Activated CD8-positive, alpha-beta memory T cell treated with anti-CD3 and anti-CD28 coated beads, Interleukin-2, amount 10 ng/mL, durations not matched to agents 7 days and 5 days (primary cell): ENCODE measurements at places on chromosomes 3 and 15. TPM values are rescaled to one million over a fixed set of nuclear protein-coding genes. Genes with fewer than 3 reads are reported as not detected.
A peak's percentile ranks its signal among the peaks of the same experiment; 100 is the strongest.

DNA sequence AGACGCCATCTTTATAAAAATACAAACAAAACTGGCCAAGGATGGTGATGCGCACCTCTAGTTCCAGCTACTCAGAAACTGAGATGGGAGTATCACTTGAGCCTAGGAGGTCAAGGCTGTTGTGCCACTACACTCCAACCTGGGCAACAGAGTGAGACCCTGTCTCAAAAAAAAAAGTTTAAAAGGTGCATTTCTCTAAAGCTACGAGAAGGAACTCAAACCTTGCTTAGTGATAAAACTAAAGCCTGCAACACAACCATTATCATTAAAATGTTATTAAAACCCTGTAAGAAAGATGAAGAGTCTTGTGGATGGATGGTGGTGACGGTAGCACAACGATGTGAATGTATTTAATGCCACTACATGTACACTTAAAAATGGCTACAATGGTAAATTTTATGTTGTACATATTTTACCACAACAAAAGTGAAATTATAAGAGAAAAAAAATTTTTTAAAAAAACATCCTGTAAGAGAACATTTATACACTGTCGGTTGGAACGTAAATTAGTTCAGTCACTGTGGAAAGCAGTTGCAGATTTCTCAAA is 3.1 kb downstream of the PLD1 start:
- peaks cover 2% of the 10 kb centered on the region for H3K36me3 ChIP-seq
- H3K4me1 ChIP-seq = peaks cover 17% of the 10 kb centered on the region
- H3K27ac ChIP-seq = no peak overlapping the region
- H3K4me3 ChIP-seq = no peak overlapping the region

- H3K27me3 ChIP-seq = no peaks in the 10 kb centered on the region
- no peaks in the 10 kb centered on the region for H3K36me3 ChIP-seq
Observed at GRCh38 chr15:31262143-31262530, 64.5 kb upstream of the KLF13 start.

- peaks cover 27% of the 10 kb centered on the region for H3K36me3 ChIP-seq
- H3K27ac ChIP-seq = no peak overlapping the region
- H3K4me1 ChIP-seq = peaks cover 19% of the 10 kb centered on the region
Observed at GRCh38 chr3:136604961-136605360, 147.2 kb downstream of the STAG1 start.

DNA sequence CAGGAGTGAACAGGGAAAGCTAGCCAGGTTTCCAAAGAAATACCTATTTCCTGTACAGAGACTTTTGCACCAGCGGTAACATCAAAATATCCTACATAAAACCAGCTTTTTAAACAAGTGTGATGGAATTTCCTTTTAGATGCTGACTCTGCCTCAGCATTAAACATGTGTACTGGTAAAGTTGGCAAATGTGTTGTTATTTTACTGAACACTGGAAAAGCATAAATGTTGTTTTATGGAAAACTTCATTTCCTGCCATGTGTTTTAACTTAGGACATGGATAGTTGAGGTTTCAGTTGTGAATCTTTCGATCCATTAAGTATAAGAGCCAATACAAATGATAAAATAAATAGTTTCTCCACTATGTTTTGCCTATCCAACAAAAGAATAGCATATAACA is 15.7 kb downstream of the OXNAD1 start:
- no peaks in the 10 kb centered on the region for H3K27me3 ChIP-seq
- H3K27ac ChIP-seq = no peak overlapping the region
- peaks cover 40% of the 10 kb centered on the region for H3K36me3 ChIP-seq

DNA sequence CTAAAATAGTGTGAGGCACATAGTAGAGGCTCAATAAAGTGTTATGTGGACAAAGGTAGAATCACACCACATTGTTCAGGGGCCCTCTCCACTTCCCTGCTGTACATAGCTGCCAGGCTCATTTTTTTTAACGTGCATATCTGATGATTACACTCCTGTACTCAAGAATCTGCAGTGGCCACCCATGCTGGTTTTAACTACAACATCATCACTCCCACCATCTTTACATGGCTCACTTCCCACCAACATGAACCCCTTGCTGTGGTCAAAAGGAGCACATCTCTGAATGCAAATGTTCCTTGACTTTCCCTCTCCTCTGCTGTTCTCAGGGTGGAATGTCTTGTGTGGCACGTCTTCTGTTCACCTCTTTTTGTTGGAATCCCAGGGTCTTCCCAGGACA is 76.7 kb downstream of the FEM1B start:
- no peak overlapping the region for H3K27ac ChIP-seq
- H3K4me3 ChIP-seq = no peak overlapping the region
- no peak for DNase-seq
- no peaks in the 10 kb centered on the region for H3K27me3 ChIP-seq
- no peaks in the 10 kb centered on the region for H3K36me3 ChIP-seq
- H3K4me1 ChIP-seq = peaks cover 14% of the 10 kb centered on the region

DNA sequence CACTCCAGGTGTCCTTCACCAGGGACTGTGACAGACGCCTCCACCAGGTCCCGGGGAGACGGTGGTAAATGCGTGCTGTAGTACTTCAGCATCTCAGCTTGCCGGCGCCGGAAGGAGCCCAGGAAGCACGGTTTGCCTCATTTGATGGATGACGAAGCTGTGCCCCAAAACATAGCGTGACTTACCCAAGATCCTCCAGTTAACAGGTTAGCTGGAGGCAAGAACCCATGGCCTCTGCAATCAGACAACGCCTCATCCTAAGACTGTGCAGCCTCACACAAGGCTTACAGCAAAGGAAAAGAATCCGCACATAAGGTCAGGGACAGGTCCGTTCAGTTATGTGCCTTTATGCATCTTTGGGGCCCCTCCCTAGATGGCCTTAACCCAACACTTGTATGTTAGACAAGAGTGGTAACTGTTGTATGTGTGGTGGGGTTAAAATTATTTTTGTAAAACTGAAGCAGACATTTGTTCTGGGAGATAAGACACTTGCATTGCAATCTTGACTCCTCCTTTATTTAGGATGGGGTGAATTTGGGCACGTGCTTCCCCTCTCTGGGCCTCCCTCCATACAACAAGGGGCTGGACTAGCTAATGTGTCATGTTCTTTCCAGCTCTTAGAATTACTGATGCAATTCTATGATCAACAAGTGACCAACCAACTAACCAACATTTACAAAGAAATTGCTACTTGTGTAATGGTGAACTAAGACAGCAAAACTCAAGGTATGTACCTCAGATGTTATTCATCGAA is 39.4 kb downstream of the VGLL4 start:
- H3K27me3 ChIP-seq = no peaks in the 10 kb centered on the region
- H3K4me1 ChIP-seq = peaks cover 45% of the 10 kb centered on the region
- no peak overlapping the region for H3K4me3 ChIP-seq
- DNase-seq = no peak
- peaks cover 41% of the 10 kb centered on the region for H3K36me3 ChIP-seq
- no peak overlapping the region for H3K27ac ChIP-seq

GRCh38 chr3:41274944-41275668 is 75.8 kb downstream of the CTNNB1 start:
- H3K27ac ChIP-seq = no peak overlapping the region
- DNase-seq = no peak
- H3K4me3 ChIP-seq = no peak overlapping the region
- no peaks in the 10 kb centered on the region for H3K27me3 ChIP-seq

DNA sequence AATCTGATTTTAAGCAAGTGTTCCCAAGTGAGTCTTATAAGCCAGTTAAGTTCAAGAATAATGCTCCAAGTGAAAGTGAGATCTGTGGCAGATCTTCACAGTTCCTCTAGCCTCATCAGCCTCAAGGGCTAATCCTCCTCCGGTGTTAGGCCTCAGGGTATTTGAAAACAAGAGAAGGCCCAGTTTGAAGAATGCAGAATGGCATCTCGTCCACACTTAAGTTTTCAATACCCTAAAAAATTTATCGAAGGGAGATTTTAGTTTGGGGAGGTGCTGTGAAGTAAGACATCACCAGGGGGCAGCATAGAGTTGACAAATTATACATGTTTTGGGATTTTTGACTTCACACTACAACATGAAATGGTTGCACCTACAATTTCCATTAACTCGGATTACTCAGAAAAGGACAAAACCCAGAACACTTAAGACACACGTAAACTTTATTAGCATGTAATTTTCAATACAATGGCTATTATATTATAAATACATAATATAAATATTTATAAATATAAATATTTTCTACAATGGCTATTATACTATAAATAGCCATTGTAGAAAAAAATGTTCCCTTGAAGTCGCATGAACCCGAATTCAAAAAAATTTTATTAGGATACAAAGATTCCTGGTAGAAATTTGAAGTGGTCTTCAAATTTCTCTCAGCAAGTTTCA is 2.3 kb upstream of the TMEM266 start:
- H3K4me1 ChIP-seq = peaks cover 25% of the 10 kb centered on the region
- H3K27me3 ChIP-seq = peaks cover 67% of the 10 kb centered on the region
- peak; percentile 47 for DNase-seq
- H3K4me3 ChIP-seq = no peak overlapping the region
- H3K36me3 ChIP-seq = no peaks in the 10 kb centered on the region
- no peak overlapping the region for H3K27ac ChIP-seq

DNA sequence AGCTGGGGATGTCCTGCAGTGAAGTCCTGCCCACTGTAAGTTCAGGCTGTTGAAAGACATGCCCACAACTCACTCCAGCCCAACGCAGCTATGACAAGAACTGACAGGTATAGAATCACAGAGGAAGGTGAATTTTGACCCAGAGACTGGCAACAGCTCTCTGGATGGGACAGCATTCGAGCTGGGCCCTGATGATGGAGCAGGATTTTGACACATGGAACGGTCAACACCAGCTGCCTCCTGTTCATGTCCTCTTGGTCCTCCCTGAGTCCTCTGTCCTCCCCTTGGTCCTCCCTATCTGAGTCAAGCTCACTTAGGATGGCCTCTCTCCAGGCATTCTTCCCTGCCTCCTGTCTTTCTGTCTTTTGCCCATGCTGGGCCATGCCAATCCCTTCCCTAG is 15.2 kb upstream of the ACAN start:
- no peaks in the 10 kb centered on the region for H3K36me3 ChIP-seq
- H3K27ac ChIP-seq = no peak overlapping the region

DNA sequence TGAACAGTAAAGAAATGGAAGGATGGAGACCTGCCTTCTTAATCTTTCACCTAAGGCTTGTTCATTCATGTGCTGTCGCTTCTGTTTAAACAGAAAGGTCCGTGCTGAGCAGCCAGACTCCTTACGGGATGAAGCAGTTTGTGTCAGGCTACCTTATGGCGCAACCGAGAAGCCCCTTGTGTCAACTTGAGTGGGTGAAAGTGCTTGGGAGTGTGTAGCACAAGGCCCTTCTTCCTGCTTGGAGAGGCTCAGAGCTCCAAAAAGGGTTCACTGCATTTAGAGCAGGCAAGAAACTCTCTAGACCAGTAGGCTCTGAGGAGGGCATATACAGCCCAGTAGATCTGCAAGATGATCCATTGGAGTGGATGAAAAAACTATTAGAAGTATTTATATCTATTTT is 16.0 kb downstream of the CAPN3 start:
- peaks cover 2% of the 10 kb centered on the region for H3K4me1 ChIP-seq
- H3K27me3 ChIP-seq = peaks cover 3% of the 10 kb centered on the region
- H3K4me3 ChIP-seq = no peak overlapping the region
- H3K27ac ChIP-seq = no peak overlapping the region
- peaks cover 5% of the 10 kb centered on the region for H3K36me3 ChIP-seq

DNA sequence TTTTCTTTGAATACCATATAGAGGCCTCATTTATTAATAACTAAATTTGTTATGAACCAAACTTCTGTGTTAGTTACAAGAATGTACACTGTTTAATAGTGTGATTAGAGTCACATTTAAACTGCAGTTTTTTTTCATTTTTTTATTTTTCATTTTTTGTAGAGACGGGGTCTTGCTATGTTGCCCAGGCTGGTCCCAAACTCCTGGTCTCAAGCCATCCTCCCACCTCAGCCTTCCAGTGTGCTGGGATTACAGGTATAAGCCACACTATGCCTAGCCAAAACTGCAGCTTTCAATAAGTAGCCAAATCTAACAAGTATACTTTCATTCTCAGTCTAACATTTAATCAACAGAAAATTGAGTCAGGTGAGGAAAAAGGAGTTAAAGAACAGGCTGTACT is 10.2 kb upstream of the ATP11B start:
- no peak overlapping the region for H3K27ac ChIP-seq
- peaks cover 9% of the 10 kb centered on the region for H3K4me1 ChIP-seq
- H3K27me3 ChIP-seq = peaks cover 27% of the 10 kb centered on the region
- no peak overlapping the region for H3K4me3 ChIP-seq
- no peak for DNase-seq
- no peaks in the 10 kb centered on the region for H3K36me3 ChIP-seq

GRCh38 chr3:63390710-63391230 is 112.7 kb downstream of the SYNPR start:
- H3K4me3 ChIP-seq = no peak overlapping the region
- H3K36me3 ChIP-seq = no peaks in the 10 kb centered on the region
- H3K27ac ChIP-seq = no peak overlapping the region
- H3K4me1 ChIP-seq = no peaks in the 10 kb centered on the region
- H3K27me3 ChIP-seq = no peaks in the 10 kb centered on the region

DNA sequence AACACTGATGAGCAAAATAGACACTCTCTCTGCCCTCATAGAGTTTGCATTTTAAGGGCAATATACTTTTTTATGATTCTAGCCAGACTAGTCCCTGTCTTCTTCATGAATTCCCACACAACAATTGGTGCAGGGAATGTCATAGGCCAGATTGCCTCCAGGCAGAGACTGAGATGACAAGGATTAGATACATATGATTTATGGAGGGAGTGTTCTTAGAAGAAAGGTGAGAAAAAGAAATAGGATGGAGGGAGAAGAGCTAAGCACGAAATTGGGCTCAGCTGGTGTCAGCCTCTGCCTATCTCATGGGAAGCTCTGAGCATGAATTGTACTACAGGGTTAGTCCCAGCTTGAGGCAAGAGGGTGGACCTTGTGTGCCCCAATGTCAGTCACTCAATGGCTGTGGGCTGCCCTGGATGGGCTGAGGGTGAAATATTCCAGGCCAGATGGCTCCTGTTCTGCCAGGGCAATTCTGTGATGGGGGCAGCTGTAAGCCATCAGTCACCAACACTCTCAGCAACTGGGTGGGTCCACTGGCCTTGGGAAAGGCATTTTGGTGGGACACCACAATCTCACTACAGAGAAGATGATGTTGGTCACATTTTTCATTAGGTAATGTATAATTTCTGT is 31.1 kb downstream of the EIF1B start:
- H3K27me3 ChIP-seq = peaks cover 6% of the 10 kb centered on the region
- DNase-seq = no peak
- H3K27ac ChIP-seq = no peak overlapping the region
- no peak overlapping the region for H3K4me3 ChIP-seq
- peaks cover 16% of the 10 kb centered on the region for H3K4me1 ChIP-seq

The JMJD7 gene
- 12.0 TPM for total RNA-seq

The HRH1 gene
- total RNA-seq = 0.16 TPM

The CCR3 gene
- 2.0 TPM for total RNA-seq
